ENCODE measurements at places on chromosomes 3 and 15. TPM values are rescaled to one million over a fixed set of nuclear protein-coding genes. Genes with fewer than 3 reads are reported as not detected.

- DNase-seq = no peak
Measured at GRCh38 chr15:85622221-85622831, 172.4 kb downstream of the KLHL25 start.

DNA sequence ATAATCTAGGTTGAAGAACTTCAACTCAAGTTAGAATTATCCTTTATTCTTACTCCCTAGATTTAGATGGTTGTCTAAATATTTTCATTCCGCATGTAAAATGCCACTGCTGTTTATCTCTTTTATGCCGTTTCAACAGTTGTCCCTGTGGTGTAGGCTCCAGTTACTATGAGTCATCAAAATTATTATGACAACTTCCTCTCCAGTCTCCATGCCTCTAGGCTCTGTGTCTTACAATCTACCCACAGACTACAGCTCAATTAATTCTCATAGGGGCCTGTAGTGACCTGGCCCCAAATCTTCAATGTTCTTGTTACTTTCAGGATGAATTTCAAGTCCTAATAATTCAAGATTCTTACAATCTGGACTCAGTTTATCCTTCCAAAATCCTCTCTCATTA, 105.8 kb upstream of the UNC13C start:
- DNase-seq = no peak

GRCh38 chr3:194446754-194447153, 40.0 kb downstream of the ATP13A3 start:
- DNase-seq = no peak

DNA sequence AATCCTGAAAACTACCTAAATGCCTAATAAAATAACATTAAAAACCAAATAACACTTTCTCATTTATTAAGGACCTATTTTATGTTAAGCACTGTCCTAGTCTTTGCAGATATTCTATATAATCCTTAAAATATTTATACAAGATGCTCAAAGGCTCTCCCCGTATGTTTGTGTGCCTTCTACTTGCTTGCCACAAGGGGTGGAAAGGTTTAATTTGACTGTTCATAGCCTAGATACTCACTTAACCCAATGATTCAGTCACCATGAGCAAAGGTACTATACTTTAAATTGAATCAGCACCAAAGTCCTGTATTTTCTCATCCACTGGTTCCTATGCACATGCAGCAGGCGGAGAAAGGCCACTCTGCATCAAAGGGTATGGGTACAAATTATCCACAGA, 32.0 kb downstream of the LSAMP start:
- DNase-seq = no peak

SCN5A gene
- total RNA-seq = 0.20 TPM

PDCD7 gene
- total RNA-seq = 35.1 TPM

DNA sequence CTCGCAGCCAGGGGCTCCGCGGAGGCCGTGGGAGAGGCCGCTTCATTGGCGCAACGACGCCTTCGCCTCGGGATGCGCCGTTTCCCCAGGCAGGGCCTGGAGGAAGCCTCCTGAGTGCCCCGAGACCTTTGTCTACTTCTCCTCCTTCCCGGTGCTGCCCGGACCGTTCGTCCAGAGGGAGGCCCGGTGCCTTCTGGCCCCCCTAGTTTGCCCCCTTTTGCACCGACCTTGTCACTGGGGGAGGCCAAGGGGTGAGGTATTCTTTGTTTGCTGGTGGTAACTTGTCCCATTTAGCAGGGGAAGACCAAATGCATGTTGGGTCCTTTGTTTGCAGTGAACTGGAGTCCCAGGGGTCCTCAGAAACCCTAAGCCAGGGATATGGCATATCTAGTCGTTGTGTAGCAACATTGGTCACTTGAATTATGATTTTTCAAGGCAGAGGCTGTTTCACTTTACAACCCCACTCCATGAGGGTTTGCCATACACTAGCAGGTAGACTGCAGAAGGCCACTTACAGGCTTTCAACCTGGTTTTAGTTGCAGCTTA, 615 bp downstream of the DHX30 start:
- DNase-seq = peak; percentile 10

ANKRD34C gene
- total RNA-seq = not detected

MED12L gene
- total RNA-seq = 3.4 TPM

- no peak for DNase-seq
Measured at GRCh38 chr15:41730543-41730942, 43.7 kb upstream of the MAPKBP1 start.

DNA sequence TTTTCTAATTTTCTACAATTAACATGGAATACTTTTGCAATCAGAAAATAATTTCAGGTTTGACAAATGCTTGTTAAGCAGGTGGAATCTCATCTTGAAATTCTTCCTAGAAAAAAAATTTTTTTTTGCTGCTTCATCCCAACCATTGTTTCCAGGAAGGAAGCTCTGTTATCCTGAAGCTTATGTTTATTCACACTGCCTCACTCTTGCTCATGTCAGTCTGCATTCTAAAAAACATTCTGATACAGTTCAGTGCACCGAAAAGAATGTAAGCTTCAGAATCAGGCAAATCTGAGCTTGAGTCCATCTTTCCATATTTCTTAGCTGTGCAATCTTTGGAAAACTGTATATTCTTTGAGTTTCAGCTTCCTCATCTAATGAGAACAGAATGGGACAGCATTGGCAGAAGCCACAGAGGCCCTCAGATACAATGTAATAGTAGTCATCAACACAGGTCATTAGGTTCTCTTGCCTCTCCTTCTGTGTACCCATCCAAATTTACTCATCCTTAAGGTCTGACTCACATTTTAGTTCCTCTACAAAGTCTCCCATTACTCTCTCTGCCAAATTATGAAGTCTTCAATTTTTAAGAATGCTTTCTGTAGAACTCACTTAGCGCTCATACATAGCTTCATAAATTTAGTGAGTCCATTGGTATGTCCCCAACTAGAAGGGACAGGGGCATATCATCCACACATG, 881.8 kb upstream of the NR2F2 start:
- DNase-seq = no peak

MCTP2 gene
- 16.2 TPM for total RNA-seq

GRCh38 chr3:120114981-120115380, 20.7 kb upstream of the GSK3B start:
- no peak for DNase-seq

GRCh38 chr15:83733206-83733605, 79.3 kb downstream of the ADAMTSL3 start:
- DNase-seq = no peak

- no peak for DNase-seq
Measured at GRCh38 chr3:48694610-48695392, 9.1 kb upstream of the NCKIPSD start.

FSD2 gene
- not detected for total RNA-seq

DNA sequence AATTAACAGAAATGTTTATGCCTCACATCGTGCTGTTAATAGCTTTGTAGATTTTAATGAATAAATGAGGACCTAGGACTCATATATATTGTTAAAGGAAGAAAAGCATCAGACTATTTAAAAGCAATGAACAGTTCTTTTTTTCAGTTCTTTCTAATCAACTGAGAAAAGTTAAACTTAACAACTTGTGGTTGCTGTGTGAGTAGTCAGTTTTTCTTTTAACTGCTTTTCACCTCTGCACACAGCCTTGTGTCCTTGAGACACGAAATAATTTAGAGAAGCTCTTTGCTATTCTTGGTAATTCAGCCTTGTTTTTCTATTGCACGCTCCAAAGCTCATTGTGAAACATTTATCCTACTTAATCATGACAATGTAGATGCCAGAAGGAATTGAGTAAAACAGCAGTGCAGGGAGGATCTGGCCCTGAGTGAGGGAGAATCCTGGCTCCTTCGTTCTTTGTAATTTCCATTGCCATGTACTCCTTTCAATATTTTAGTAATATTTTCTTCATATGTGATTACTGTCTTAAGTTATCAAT, 499.0 kb downstream of the PYDC2 start:
- DNase-seq = no peak

GRCh38 chr3:101414121-101414520, 93.7 kb upstream of the IMPG2 start:
- DNase-seq = no peak

DNA sequence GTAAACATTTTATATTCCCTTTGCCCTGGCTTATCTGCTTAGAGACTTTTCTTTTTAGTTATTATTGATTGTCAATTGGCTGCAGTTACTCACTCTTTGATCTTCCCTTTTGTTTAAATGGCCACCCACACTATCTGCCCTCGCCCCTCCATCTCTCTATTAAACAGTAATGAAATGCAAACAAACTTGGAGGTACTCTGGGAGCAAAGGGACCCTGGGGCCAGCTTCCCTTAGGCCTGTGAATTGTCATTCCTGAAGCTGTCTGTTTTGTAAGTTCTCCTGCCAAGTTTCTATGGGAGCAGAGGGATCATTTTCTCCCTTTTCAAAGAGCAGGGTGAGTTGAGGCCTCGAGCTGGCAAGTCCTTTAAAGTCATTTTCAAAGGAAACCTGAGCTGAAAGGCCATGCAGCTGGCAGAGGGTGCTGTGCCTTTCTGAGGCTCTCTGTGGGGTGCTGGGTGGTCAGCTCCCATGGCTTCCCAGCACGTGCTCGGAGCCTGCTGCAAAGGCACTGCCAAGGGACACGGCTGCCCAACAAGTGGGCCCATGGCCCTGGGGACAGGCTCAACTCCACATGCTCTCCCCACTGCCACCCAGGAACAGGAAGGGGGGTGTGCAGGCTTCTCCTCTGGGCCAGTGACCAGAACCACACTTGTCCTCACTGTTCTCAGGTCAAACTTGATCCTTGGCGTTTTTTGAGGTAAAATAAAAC, 17.4 kb upstream of the RTP2 start:
- no peak for DNase-seq

DNA sequence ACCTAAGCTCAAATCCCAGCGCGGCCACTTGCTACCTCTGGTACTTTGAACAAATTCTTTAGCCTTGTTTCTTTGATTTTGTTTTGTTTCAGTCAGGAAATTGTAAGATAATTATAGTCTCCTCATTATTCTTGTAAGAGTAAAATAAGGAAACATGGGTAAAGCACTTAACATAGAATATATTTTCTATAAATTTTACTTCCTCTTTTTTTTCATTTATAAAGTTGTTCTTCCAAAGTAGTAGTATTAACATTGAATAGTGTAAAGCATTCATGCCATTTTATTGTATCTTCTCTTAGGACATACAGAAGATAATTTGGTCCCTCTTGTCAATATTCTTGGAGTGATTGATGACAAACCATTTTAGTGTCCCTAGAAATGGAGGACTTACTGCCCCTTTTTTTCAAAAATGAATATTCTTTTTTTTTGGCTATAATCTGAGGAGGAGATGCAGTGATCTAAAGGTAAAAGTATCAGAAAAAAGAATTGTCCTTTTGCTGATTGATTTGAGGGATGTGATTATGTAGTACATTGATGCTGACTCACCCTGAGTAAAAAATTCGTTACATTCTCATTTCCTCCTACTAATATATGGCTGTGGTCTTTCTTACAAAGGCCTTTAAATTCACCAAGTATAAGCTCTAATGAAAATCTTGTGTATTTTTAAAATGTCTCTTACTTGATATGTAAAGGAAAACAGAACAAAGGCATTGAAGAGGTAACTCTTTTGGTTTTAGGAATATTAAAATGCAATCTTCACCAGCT, 51.0 kb downstream of the ALCAM start:
- no peak for DNase-seq

MGLL gene
- total RNA-seq = 3.1 TPM

CHRM5 gene
- not detected for total RNA-seq

FBXO45 gene
- 18.2 TPM for total RNA-seq

MYH15 gene
- total RNA-seq = 0.07 TPM

- DNase-seq = no peak
Measured at GRCh38 chr3:125212509-125213363, at the start of gene SLC12A8. SLC12A8 (minus strand) TSS chr3:125212748; CDS start chr3:125211349, 1,399 bp downstream.

NPTN gene
- 33.6 TPM for total RNA-seq

- DNase-seq = peak; percentile 70
Measured at GRCh38 chr3:141411251-141411771, 43.0 kb downstream of the ZBTB38 start.

DNA sequence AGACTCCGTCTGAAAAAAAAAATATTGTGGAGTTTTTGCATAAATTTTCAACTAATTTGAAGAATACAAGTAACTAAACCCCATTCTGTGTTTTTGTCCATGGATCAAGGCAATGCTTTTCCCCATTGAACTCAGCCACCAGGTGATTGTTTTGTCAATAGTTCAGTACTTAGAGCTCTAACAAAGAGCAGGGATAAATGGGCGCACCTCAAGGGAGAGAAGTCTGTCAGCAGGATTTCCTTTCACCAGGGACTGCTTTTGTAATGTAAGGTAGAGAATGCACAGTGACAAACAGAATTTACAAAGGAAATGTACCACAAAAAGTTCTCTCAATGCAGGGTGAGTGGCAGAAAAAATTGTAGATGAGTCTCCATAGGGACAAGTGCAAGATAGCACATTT, 10.8 kb upstream of the ATP13A5 start:
- DNase-seq = no peak

CIDEC gene
- total RNA-seq = not detected

- no peak for DNase-seq
Measured at GRCh38 chr3:8488877-8489276, 12.7 kb upstream of the LMCD1 start.

GRCh38 chr3:71579935-71580406, 3.6 kb downstream of the FOXP1 start:
- peak; percentile 37 for DNase-seq

All from activated CD8-positive, alpha-beta T cell treated with anti-CD3 and anti-CD28 coated beads for 36 hours (primary cell).